Stimulated activated CD8-positive, alpha-beta memory T cell treated with anti-CD3 and anti-CD28 coated beads, Interleukin-7, amount 100 ng/mL, for 1 hour (primary cell): ENCODE measurements at places on chromosomes 11 and 22.

DNA sequence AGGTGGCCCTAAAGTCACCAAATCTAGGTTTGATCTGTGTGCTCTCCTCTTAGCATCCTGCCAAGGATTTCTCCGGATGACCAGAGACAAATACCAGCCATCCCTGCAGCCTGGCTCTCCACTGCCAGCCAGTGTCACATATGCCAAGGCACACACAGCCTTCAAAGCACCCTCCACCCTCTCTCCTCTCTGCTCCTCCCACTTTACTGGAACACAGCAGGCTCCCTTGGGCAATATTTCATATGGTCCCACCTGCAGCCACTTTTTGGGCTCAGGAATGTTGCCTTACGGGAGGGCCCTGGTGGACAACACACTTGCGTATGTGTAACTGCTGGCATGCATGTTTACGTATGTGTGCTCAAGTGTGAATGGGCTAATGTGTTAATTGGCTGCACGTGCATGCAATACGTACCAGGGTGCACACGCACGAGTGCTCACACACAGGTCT is 183.9 kb downstream of the CEP164 start:
- no peak for DNase-seq

DNA sequence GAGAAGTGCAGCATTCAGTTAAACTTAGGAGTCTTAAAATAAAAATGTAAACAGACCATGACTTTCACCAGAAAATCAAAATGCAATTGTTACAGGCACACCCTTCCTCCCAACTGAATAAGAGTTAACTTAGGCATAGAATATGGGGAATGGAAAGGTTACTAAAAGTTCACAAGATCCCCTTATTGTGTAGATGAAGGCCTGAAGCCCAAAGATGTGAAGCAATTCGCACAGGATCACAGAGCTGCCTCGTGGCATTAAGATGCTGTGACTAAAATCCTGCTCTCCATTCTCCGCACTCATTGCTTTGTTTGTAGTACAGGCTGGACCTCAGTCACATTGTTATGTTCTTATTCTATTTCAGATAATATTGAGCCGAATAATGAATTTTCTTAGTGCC is 4.0 kb downstream of the MS4A5 start:
- DNase-seq: no peak

GRCh38 chr22:42268852-42269410 is 1.5 kb downstream of the TCF20 start:
- DNase-seq: no peak

DNA sequence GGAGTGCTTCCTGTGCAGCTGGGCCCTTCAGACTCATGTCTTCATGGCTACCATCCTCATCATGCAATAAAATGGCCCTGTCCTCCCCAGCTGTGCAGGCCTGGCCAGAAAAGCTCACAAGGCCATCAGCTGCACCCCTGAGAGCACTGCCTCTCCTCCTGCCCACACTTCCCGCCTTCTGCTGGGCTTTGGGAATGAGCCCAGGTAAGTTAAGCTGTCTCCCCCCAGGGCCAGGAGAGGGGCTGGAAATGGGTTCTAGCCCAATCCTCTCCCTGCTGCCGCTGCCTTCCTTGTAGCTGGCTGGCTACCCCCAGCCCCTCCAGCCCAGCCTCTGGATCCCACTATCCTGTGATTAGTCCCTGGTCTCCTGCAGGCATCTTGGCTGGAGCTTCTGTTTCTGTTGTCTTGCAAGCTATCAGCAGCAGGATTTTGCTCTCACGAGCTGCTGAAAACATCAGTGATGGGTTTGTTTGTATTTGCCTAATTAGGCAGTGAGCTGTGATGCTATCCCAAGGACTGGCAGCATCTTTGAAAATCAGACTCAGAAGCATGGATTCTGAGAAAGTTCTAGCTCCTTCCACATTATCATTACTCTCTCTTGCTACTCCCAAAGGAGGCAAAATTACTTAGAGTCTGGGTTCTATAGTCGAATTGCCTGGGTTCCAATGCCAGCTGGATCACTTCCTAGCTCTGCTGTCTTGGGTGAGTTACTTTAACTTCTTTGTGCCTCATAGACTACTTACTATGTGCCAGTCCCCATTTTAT is 168.1 kb downstream of the ST3GAL4 start:
- DNase-seq: no peak

- no peak for DNase-seq
Observed at GRCh38 chr11:47001781-47002181, 65.2 kb downstream of the CSTPP1 start.

DNA sequence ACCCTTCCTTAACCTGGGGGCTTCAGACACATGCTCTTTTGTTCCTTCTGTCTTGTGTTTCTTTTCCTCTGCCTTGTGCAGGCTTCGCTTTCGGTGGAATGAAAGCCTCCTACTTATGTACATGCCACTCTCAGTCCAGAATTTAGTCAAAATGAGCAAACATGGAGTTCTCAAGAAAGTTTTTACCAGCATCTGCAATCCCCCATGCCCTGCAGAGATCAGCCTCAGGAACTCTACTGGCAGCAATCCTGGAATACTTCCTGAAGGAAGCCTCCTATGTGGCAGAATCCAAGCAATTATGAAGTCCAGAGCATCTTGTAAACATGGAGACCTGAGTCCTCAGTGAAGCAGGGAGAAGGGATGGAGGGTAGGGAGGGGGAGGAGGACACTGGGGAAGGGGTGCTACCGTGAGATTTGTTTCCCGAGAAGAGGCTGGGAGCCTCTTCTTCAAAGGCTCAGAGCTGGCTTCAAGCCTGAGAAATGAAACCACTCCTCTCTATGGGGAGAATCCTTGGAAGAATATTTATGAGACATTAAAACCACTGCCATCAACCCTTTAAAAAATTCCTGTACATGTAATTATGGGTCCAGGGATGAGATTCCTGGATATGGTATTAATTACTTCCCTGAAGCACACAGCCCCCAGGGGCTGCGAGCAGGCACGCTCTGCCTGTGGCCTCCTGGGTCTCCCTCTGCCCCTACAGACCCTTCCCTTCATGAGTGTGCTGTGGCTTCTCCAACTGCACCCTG is 58.4 kb downstream of the TENM4 start:
- no peak for DNase-seq

DNA sequence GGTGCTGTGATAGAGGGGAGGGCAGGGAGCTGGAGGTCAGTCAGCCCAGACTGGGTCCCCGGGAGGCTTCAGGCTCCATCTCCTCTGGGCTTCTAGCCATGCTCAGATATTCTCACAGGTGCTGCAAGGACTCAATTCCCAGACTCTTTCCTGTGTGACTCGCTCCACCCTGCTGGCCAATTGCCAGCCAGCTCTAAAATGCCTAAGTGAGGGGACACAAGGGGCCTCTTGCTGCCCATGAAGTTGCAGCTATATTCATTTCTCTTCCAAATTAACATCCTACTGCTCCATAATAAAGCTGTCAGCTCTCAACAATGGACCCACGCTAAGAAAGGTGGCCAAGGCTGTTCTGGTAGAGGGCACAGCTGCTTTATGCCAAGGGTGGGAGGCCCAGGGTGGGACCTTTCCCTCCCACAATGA is 101.5 kb downstream of the PLEKHA7 start:
- DNase-seq: no peak

DNA sequence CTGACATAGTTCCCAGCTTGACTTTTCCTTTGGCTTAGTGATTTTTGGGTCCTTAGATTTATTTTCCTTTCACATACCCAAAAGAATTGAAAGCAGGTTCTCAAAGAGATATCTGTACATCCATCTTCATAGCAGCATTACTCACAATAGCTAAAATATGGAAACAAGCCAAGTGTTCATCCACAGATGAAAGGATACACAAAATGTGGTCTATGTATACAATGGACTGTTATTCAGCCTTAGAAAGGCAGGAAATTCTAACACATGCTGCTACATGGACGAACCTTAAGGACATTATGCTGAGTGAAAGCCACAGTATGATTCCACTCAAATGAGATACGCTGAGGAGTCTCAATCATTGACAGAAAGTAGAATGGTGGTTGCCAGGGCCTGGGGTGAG is 171.8 kb downstream of the IGLL1 start:
- DNase-seq: no peak

DNA sequence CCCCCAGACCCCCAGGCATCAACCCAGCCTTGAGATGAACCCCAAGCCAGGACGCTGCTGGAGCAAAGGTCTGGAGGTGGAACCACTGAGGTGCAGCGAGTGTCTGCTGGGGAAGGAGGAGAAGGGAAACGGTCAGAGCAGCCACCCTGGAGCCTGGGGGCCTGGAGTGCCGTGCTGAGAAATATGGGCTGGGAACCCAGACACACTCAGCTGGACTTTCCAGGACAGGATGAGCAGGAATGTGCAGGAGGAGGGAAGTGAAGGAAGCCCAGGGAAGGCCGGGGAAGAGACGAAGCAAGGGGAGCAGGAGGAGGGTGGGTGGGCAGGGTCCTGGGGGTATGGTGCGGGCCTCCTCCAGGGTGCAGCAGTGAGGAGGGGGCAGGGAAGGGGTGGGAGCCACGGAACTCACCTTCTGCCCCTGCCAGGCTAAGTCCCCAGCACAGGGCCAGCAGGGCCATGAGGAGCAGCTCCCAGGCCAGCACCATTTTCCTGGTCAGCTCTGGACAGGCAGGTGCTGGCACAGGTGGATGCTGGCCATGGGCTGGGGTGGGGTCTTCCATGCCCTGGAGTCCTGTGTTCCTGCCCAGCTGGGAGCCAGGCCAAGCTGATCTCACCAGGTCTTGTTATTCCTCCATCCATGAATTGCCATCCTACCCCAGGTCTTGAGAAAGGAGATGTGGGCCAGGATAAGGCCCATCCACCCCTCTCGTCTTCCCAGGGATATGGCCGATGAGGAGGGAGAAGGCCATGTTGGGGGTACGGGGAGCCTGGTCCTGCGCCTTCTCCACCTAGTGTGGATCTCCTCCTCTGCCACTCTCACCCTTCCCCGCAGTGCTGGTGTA is 40.0 kb downstream of the CSF2RB start:
- DNase-seq: no peak

DNA sequence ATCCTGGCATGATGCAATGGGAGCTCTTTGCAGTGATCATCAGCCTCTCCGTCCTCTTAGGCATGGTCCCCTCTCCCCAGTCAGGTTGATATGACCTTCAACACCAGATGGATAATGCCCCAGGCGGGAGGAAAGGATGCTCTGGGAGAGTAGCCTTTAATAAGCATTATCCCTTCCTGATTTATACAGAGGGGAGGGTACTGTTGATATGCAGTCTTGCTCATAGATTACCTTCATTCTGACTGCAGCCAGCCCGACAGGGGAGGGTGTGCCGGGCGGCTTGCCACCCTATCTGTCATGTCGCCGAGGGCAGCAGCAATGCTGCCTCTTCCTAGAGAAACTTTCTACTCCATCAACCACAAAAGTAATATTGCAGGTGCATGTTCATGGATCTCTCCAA is 497.4 kb downstream of the OPCML start:
- no peak for DNase-seq

GRCh38 chr11:61714916-61715315 is 34.7 kb downstream of the DAGLA start:
- no peak for DNase-seq

- DNase-seq: no peak
Observed at GRCh38 chr11:120881596-120881995, 142.3 kb upstream of the TBCEL start.

DNA sequence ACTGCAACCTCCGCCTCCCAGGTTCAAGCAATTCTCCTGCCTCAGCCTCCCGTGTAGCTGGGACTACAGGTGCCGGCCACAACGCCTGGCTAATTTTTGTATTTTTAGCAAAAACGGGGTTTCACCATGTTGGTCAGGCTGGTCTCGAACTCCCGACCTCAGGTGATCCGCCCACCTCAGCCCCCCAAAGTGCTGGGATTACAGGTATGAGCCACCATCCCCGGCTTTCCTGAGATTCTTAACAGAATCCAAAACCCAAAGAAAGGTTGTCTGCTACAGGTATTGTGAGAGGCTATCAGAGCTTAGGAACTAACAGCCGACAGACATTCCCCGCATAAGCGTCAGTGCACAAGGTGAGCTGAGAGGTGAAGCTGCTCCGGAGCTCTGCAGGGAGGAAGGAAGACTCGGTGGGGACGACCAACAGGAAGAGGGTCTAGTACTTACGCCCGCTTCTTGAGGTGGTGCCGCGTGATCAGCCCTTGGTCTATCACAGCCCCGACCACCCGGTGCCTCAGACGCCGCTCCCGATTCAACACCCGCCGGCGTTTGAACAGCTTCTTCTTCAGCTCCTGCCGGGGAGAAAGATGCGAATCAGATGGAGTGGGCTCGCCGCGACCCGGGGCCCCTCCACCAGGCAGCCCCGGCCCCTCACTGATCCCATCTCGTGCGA is 470 bp downstream of the C11orf98 start:
- no peak for DNase-seq

GRCh38 chr11:111128076-111128870 is 117.3 kb upstream of the POU2AF2 start:
- DNase-seq: no peak

DNA sequence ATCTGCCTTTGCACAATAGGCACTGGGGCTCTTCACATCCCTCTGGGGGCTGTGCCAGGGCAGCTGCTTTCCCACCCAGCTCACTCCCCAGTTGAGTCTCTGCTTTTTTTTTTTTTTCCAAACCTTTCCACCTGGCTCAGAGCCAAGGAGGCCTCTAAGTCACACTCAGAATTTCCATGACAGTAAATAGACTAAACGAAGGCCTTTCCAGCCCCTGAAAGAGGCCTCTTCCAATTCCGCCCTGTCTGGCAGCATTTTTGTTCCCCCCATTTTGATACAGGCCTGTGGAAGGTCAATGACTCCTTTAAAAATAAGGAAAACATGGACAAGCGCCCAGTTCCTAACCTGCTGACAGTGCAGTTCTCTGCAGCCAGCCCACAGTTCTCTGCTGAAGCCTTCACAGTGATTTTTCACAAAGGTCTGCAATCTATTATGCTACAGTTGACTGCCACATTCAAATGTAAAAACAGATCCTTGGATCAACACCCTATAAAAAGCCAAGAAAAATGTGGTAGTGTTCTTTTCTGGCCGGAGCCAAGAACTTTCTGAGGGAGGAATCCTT is 107.5 kb upstream of the SESN3 start:
- DNase-seq: no peak

DNA sequence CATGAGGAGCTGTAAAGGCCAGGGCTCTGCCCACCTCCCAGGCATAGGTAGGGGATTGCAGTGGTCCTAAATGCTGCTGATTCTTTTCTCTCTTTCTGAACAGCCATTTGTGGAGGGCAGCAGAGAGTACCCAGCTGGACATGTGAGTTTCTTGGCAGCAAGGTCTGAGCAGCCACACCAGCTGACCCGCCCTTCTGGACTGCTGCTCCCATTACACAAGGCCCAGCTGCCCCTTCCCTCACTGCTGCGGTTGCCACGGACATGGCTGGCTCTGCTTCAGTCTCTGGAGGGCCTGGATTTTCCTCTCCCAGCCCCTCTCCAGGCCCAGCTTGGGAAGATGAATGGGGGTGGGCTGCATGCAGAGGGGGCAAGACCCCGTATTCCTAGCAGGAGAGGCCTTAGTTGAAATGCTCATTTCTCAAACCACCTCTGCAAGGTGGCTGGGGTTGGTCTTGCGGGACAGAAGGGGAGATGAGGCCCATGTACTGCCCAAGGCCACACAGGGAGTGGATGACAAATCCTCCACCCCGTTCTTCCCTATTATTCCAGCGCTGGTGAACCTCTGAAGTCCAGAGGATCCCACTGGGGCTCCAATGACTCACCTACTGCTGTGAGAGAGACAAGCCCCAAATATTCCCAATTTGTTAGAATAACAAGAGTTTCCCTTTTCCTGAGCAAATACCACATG is 4.6 kb downstream of the LGALS12 start:
- DNase-seq: no peak
